ENCODE measurements at places on chromosomes 12 and 14.
A peak's percentile ranks its signal among the peaks of the same experiment; 100 is the strongest.

- DNase-seq = no peak
Observed at GRCh38 chr12:64633940-64634337, 23.6 kb downstream of the RASSF3 start.

GRCh38 chr12:131356485-131357184 is 354.3 kb upstream of the SFSWAP start:
- DNase-seq = no peak

- no peak for DNase-seq
Observed at GRCh38 chr14:68934066-68934465, 45.0 kb downstream of the ACTN1 start.

GRCh38 chr14:55118761-55119160 is 10.3 kb upstream of the LGALS3 start:
- DNase-seq = no peak

GRCh38 chr14:59959668-59960067 is 39.7 kb downstream of the LRRC9 start:
- no peak for DNase-seq

DNA sequence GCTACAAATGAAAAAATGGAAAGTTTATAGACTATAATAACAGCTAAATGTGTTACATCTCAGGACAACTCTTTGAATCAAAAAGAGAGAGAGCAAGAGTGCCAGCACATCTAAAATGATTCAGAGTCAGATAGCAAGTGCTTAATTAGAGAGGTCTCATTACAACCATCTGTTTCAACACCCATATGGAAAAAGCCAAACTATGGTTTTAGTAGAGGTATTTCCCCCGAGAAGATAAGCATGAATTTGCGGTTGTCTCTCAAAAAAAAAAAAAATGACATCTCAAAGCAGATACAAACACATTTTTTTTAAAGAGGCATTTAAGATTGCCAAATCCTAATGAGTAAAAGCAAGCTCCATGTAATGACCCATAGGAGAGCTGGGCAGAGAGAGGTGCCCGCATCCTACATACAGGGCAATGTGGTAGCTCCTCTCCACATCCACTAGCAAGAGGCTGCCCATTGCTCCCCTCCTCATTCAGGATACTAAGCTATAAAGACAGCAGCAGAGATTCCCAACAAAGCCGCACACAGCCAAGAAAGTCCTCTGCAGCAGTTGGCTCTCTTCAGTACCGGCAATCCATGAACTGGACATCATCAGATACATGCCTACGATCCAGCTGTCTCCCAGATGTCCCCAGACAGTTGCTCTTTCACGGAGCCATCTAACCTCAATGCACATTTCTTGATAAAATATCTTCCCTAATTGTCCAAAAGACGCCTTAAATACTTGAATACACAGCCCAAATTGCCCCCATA is 100.4 kb downstream of the EFCAB11 start:
- no peak for DNase-seq

- DNase-seq = no peak
Observed at GRCh38 chr14:28307506-28307905, 459.1 kb upstream of the FOXG1 start.

DNA sequence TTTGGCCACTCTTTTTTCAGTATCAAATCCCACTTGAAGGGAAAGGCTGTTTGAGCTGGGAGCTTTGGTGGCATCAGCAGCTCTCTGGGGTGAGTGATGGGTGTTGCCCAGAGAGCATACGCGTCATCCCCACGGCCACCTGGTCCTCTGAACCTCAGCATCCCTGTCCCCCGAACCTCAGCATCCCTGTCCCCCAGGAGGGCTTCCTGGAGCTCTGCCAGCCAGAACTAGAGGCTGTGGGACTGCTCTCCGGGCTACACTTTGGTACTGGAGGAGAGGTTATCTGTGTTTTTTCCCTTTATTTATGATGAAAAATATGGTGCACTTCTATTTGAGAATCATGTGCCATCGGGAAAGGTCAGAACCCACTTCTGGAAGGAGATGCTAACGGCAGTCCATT is 131.5 kb upstream of the RTL1 start:
- no peak for DNase-seq

DNA sequence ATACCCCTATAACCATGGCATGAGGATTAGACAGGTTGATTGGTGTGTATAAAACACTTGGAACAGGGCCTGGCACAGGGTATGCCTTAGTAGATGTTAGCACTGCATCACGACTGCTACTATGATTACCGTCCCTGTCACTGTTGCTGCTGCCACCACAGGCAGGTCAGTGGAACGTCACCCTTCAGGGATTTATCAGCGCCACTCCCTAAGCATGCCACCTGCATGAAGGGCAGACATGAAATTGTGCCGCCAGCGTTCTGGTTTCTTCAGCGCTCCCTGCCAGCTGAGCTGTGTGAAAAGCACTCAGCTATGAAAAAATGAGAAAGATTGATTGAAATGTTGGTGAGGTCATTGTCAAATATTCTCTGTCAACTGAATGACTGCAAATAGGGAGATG is 477.0 kb downstream of the DPF3 start:
- DNase-seq = no peak

- no peak for DNase-seq
Observed at GRCh38 chr14:86613786-86614185, 1083.8 kb downstream of the FLRT2 start.

- no peak for DNase-seq
Observed at GRCh38 chr14:34038358-34039057, 87.6 kb upstream of the EGLN3 start.

GRCh38 chr14:91177073-91178034 is 63.5 kb downstream of the DGLUCY start:
- DNase-seq = peak; percentile 44

DNA sequence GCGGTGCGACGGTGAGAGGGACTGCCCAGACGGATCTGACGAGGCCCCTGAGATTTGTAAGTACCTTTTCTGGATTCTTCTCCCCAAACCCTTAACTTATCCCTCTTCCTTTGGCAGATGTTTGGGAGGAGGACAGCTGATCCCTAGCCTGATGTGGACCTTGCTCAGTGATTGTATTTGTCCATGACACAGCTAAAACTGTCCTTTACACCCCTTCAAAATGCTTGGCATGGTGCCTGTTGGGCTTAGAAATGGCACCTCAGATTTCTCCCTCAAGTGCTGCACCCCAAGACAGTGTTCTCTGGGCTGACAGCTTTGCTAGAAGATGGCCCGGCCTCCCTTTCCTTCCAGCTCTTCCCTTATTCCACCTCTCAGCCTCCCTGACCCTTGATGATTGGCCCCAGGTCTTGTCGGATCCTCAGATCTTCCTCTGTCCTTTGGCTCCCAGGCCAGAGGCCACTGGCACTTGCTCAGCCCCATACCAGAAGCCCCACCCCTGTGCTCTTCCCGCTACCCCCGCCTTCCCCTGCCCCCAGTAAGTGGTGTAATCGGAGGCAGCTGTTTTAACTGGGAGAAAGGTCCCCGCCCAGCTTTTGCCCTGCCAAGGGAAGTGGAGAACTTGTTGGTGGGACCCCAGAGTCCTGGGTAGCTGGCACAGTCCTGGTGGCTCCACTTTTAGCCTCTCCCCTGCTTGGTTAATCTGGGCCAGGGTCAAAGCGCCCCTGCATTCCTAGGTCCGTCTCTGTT is 8.7 kb downstream of the LRP1-AS start:
- DNase-seq = no peak

GRCh38 chr12:56679883-56680575 is 8.1 kb downstream of the PTGES3 start:
- no peak for DNase-seq

GRCh38 chr14:72744416-72745120 is 149.3 kb downstream of the DPF3 start:
- DNase-seq = no peak

DNA sequence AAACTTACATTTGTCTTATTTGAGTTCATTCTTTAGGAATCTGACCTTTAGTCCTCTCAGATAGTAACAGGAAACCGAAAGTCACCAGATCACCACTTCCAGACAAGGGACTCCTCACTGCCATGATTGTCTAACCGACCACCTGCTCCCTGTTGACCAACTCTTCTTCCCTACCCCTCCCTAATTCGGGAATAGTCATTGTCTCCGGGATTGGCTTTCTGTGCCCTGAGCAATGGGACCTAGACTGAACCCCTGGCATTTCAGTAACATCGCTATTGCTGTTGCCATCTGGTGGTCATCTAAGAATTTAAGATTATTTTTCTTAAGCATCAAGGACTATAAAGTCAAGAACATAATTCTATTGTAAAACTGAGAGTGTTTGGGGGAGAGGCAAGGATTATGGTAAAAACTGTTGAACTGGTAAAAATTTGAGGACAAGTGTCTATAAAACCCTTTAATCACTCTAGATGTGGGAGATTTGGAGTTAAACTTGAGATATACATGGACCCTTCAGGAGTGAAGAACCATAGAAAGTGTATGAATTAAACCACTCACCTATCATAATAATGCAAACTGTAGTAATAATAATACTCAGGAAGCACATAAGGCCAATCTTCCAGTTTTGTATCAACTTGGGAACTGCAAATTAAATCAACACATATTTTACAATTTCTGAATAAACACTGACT is 6.3 kb downstream of the CLEC2A start:
- DNase-seq = no peak

DNA sequence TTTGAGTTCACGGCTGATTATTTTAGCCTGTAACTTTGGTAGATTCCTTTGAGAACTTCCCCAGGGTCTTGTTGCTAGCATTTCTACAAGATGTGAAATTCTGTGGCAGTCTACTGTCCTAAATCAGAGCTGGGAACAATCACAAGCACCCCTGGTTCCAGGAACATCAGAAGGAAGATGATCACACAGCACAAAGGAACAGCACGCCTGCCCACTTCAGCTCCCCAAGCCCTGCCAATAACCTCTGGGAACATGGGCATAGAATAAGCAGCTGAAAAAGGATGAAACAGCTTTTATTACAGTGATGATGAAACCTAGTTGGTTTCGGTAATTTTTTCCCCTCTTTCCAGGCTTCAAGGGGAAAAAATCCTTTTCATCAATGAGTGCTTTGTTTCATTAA is 12.3 kb downstream of the GPR19 start:
- DNase-seq = no peak

- DNase-seq = no peak
Observed at GRCh38 chr12:128190052-128190451, 76.9 kb upstream of the TMEM132C start.

DNA sequence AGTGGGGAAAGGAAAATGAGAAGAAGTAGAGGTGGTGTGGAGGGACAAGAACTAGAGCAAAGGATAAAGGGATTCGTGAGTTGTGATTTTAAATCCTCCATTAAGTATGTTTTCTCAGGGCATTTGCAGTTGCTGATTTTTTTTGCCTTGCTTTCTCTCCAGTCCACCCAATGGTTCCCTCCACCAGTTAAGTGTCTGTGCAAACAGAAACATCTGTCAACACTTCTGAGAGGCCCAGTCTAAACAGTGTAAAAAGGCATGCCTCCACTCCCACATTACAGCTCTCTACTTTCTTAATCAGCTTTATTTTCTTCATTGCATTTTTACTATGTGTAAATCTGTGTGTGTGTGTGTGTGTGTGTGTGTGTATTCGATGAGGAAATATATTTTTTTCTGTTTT is 141.2 kb downstream of the PPFIA2 start:
- no peak for DNase-seq

DNA sequence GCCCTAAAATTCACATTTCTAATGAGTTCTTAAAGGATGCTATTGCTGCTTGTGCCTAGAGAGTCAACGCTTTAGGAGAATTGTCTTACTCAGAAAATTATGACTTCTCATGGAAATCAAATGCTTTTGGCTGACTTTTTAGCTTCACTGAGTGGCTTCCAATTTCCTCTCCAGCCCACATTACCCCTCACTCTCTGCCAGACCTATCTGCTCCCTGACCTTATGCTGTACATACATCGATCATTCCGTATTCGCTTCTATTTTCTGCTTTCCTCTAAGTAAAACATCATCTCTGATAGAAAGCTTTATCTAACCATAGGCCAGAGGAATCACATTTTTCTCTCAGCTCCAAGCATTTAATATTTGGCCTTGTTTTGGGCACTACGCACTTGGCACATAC is 12.5 kb upstream of the SMCO3 start:
- DNase-seq = no peak

GRCh38 chr12:80979816-80980215 is 42.1 kb upstream of the LIN7A start:
- DNase-seq = no peak

DNA sequence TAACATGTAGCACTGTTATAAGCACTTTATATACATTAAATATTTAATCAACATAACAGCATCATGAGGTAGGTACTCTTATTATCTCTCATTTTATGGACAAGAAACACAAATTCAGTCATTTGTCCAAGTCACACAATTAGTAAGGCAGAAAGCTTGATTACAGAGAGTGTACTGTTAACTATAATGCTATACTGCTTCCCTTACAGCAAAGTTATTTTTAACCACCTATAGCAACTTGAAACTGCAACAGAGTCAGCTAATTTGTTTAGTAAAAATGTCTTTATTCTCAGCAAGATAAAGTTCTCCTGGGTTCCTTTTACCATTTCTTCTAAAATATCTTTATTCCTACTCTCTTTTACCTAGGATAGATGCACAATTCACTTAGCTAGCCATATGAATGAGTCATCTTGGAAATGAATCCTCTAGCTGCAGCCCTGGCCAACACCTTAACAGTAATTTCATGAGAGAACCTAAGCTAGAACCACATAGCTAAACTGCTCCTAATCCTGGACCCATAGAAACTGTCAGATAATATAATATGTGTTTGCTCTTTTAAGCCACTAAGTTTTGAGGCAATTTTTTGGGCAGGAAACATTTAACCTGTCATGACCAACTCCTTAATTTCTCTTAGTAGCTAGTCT is 90.2 kb upstream of the HECTD1 start:
- DNase-seq = no peak

DNA sequence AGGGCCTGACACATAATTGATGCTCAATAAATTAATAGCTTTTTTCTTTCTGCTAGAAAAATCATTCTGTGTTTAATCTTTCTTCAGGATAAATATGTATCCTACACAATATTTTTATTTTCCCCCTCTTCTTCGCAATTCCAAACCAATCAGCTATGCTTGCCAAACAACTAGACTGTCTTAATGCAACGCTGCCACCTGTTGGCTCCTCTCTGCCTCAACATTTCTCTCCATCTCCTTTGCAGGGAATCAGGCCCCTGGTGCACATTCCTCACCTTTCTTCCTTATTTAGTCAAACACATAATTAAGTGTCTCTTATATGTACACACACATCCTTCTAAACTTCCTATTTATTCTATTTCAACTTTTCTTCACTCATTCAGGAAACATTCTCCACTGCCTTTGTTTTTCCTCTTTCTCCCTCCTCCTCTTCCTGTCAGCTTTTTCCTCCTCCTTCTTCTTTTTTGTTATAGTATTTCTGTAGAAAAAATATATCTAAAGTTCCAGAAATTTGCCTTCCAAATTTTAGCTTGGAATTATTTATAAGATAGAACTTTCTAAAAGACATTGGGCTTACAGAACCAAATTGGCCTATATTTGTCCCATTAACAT is 406.0 kb downstream of the PRKD1 start:
- DNase-seq = no peak
